Activated CD4-positive, alpha-beta T cell treated with anti-CD3 and anti-CD28 coated beads, Interleukin-2, amount 10 ng/mL, durations not matched to agents 7 days and 5 days (primary cell): ENCODE measurements at places on chromosomes 5 and 9. TPM values are rescaled to one million over a fixed set of nuclear protein-coding genes. Genes with fewer than 3 reads are reported as not detected.

DNA sequence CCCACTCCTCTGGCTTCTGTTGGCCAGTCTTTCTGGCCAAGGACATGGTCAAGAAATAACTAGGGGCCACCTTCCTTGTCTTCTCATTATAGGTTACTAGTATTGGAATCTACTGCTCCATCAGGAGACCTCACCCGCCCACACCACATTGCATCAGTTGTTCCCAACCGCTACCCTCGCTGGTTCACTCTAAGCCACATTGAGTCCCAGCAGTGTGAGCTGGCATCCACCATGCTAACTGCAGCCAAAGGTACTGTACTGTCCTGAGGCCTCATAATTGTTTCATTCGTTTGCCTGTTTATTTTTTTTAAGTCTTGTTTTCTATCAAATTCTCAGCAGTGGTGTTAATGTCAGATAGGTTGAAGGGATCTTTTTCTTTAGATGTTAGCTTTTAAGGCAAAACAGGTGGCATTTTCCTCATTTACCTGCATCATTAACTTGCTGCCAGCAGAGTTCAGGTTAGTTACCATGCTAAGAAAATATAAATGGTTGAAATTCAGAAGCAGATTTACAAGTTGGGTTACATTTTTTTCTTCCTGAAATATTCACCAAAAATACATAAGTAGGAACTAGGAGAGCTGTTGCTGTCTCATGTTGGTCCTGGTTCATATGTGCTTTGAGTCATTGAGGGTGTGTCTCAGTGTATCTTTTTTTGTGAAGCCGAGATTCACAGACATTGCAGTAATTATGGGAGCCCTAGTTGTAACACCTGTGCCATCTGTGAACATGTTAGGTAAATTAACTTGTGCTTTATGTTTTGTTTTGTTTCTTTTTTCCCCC lies 206.9 kb downstream of the ZSWIM6 start:
- DNase-seq = no peak

GRCh38 chr5:172038167-172038566 lies 31.7 kb upstream of the FBXW11 start:
- no peak for DNase-seq

- DNase-seq = no peak
Observed at GRCh38 chr5:57718155-57718554, 235.5 kb upstream of the ACTBL2 start.

DNA sequence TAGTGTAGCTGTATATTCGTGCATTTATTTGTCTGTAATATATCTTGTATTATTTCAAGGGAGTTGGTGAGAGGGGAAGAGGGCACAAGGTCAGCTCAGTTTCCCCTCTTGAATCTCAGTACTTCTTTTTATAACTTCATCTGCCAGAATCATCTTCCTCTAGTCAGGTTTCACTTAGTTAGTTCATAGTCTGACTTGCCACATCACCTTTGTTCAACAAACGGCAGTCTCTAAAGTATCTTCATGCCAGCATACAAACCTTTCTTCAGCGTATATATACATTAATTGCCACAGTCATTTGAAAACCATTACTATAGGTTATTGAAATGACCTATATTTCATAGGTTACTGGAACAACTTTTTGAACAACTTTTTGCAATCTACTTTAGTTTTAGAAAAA lies 1.6 kb downstream of the ECM2 start:
- no peak for DNase-seq

- DNase-seq = no peak
Observed at GRCh38 chr5:90637731-90638130, 79.1 kb downstream of the ADGRV1 start.

DNA sequence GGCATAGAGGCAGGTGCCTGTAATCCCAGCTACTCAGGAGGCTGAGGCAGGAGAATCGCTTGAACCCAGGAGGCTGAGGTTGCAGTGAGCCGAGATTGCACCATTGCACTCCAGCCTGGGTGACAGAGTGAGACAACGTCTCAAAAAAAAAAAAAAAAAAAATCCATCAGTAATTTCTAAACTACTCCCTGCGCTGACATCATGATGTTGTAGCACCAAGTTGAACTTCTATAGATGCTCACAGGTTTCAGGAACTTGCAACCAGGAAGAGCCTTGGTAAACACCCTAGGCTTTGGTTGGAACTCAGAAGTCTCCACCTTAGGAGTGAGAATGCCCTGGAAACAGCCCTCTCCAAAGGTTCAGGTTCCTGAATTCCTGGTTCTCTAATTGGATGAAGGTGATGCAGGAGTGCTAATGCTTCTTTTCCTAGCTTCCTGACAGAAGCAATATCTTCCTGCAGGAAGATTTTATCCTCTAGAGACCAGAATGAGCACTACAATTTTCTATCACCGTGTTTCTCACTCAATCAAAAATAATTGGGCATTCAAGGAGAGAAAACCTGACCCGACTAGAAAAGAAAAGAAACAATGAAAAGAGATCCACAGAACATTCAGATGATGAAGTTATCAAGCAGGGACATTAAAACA lies 469.6 kb downstream of the GADD45G start:
- DNase-seq = no peak

DNA sequence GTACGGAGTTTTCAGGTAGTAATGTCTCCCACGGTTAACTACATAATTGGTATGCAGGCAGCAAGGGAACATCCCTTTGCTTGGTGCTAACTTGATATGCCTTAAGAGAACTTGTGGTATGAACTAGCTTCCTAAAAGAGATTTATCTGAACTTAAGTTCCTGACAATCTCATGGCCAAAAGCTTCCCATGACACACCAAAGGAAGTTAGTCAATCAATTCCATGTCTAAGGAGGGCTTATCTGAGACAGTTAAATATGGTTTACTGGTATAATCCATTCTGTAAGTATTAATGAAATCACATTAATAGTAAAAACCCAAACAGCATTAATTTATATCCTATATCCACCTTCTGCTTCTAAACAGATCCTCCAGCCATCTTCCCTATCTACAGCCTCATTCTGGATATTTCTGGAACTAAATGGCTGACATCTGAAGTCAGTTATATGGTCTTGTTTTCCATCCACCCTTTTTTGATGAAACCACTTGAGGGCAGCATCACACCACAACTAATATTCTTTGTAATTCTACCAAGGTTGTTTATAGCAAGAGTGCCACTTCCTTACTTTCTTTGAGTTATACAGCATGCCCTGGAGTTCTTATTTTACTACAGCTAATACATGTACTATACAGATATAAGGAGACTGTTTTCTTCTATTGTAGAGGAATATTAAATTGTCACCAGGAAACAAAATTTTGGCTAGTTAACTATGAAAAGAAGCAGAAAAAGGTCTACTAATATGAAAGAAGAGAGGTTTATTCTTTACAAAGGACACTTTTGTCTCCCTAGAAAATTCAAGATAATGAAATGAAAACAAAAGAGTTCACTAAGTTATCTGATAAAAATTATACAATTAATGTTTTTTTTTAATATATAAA lies 34.7 kb downstream of the SHOC1 start:
- peak; percentile 72 for DNase-seq

GRCh38 chr5:66498791-66499207 lies 97.4 kb upstream of the MAST4 start:
- DNase-seq = no peak

DNA sequence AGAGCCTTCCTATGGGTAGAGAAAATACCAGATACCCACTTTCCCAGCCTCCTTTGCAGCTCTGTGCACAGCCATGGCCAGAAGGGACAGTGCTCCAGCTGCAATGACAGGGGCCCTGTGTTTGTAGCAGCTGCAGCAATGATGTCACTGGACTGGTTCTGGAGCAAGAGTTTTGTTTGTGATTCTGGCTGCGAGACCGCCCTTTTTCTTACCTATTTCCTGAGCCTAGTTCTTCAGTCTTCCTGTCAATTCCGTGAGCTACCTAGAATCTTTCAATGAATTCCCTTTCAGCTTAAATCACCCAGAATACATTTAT lies 10.0 kb upstream of the BOD1 start:
- no peak for DNase-seq

GRCh38 chr9:87742813-87743428 lies 17.0 kb downstream of the CTSL start:
- no peak for DNase-seq

DNA sequence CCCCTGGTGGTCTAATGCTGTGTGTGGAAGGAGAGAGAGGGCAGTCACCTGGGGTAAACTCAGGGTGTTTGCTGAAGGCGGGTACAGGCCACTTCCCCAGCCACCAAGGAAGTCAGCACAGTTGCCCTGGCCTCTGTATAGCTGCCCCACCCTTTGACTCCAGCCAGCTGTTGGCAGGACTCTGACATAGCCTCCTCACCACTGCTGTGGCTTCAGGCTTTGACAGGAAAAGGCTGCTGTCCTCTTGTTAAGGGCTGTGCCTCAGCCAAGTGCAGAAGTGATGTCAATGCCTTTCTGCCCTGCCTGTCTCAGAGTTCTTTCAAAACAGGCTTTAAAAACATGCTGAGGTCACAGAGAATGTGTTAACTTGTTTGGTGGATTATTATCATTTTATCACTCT lies 487.2 kb upstream of the KLF4 start:
- DNase-seq = no peak

GRCh38 chr5:151162776-151163175 lies 5.2 kb upstream of the ANXA6 start:
- no peak for DNase-seq

DNA sequence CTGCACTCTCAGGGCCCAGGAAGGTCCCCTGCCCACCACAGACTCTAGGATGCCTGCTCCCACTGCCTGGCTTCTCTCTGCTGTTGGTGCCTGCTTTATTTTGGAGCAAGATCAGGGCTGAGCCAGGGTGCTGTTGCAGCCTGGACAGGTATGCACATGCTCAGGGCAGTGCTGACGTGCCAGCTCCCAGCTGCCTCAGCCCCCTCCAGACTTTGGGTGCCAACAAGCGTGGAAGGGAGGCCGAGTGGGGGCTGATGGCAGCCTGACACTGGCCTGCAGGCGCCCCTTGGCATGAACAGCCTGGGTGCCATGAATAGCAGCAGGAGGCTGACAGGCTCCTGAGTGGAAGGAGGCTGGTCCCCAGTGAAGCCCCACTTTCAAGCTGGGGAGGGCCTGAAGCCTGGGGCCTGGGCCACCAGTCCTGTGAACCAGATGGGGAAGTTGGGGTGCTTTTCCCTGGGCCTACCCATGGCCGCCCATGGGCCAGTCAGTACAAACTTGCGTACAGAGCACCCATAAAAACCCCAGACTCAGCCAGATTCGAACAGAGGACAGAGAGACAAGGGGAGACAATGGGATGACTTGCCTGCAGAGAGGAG lies 6.8 kb downstream of the AMBP start:
- DNase-seq = no peak

DNA sequence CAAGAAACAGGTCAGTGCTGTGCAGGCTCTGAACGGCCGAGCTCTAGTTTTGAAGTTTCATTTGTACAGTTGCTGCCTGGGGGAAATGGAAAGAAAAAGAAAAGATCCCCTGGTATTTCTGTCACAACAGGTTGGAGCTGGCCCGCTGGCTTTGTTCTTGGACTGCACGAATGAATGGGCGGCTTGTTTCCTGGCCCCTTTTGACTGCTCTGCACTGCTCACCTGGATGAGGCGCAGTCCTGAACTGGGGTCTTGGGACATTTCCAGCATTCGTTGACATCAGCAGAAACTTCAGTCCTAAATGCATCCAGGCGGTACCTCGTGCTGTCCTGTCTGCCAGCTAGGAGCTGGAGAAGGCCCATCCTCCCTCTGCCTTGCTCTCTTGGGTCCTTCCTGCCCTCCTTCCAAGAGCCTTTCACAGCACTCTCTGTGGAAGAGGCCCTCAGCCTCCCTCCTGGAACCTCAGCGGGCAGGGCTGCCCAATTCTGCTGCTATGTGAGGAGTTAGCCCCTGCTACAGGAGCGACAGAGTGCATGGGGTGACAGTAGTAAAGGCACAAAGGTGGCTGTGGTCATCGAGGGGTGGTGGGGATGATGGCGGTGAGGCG lies 189.2 kb downstream of the FSTL4 start:
- no peak for DNase-seq

- no peak for DNase-seq
Observed at GRCh38 chr9:123687246-123687751, 242.6 kb downstream of the DENND1A start.

DNA sequence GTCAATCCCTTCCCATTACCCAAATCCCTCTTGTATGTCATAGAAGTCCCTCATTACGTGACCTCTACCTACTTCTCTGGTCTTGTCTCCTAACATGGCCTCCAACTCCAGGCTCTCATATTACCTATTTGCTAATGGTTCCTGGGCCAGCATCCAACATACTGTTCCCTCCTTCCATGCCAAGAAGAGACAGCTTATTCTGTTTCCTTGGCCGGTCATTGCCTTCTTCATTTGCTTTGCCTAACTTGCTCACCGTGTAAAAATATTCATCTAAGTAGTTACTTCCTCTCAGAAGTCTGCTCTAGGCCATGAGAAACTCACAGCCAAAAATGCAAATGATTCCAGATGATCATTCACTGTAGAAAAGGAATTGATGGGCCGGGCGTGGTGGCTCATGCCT lies 8.9 kb upstream of the IL6ST start:
- DNase-seq = no peak

- no peak for DNase-seq
Observed at GRCh38 chr9:98442114-98442513, 186.7 kb upstream of the TBC1D2 start.

DNA sequence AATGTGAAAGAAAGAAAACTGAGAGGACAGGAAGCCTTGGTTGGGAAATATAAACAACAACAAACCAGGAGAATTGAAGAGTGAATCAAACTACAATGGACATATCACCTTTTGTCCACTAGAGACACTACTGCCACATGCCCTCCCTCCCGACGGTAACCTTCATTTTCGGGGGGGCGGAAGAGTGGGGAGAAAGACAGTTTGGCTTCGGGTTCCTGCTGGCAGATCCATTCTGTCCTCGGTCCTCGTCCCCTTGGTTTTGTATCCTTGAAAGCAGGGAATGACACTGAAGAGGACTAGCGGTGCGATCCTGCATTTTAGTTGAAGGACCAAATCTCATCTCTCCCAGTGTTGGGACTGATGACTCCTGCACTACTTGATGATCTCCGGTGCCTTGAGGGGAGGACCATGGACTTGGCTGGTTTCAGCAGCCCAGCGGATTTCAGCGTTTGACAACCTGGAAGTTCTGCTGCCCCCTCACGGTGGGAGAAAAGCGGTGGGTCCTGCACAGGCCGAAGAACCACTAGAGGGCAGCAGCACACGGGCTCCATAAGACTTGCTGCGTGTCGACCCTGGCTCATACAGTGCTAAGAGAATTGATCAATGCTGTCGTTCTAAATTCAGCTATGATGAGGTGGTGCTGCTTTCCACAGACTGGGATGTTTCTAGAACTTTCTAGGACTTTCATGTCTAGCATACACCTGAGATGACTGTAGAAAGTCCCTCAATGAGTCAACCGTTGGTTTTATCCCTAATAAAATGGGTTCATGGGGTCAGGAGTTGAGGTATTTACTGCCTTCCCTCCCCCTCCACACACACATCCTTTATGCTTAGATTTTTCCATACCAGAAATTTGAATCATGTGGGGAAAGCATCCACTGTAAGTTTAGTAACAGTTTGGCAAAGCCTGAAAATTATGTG lies 15.1 kb upstream of the ZNF131 start:
- DNase-seq = peak; percentile 92

Gene C1QTNF2
- total RNA-seq = not detected

Gene ITGA2
- total RNA-seq = 3.9 TPM

Gene SLC36A2
- not detected for total RNA-seq

Gene FOXI1
- not detected for total RNA-seq

Gene PCDHB2
- total RNA-seq = not detected

Gene SPEF2
- total RNA-seq = 9.1 TPM

Gene SLC27A6
- not detected for total RNA-seq
